ENCODE measurements at places on chromosomes 1 and 21. TPM values are rescaled to one million over a fixed set of nuclear protein-coding genes. Genes with fewer than 3 reads are reported as not detected.

- no peak for DNase-seq
Observed at GRCh38 chr21:37837381-37837780, 78.9 kb downstream of the KCNJ6 start.

DNA sequence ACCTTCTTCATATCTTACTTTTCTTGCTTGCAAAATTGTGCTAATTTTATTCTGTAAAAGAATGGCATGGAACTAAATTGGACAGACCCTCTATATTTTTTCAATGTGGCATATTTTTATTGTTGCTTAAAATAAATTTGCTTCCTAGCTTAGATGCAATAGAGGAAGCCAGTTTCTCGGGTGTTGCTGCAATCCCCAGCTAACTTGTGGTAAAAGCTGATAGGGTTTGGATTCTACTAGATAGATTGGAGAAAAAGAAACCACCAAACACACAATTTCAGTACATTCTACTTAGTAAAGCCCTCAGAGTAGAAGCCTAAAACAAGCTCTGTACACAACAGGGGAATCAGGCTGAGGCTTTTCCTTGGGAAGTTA is 49.5 kb upstream of the GCLM start:
- no peak for DNase-seq

GRCh38 chr21:41907496-41908258 is 28.5 kb upstream of the PRDM15 start:
- no peak for DNase-seq

- DNase-seq: no peak
Observed at GRCh38 chr1:113388621-113389358, 1.5 kb upstream of the MAGI3 start.

- no peak for DNase-seq
Observed at GRCh38 chr1:65279070-65279779, 30.1 kb upstream of the DNAJC6 start.

- DNase-seq: peak; percentile 42
Observed at GRCh38 chr1:5913876-5914275, 78.3 kb downstream of the NPHP4 start.

DNA sequence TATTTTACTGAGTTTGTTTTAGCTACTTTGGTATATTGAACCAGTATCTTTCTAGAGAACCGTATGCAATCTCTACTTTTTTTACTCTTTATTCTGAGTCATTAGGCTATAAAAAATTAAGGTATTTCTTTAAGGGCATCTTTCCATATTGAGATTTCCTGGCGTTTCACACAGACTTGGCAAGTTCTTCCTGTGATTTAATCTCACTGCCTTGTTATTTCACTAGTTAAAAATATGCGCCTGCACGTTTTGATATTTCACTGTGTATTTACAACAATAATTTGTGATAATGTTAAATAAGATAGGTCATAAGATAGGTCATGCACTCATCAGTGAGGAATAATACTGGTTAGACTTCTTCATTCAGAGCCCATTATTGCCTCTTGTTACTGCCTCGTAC is 16.2 kb upstream of the CR1L start:
- DNase-seq: no peak

DNA sequence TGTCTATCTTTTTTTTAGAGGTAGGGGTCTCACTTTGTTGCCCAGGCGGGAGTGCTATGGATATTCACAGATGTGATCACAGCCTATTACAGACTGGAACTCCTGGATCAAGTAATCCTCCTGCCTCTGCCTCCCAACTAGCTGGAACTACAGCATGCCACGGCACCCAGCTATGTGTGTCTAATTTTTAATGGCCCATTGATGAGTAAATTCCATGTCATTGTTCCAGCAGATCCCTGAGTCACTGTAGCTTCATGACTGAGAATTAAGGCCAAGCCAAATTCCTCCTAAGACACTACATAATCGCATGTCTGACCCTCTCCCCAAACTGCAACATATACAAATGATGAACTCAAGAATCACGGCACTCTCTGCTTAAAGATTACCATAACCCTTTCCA is 84.2 kb upstream of the RGS2 start:
- no peak for DNase-seq

- DNase-seq: no peak
Observed at GRCh38 chr21:38806942-38807284, 1.2 kb downstream of the ETS2 start.

GRCh38 chr1:42690477-42691156 is 8.4 kb downstream of the YBX1 start:
- no peak for DNase-seq

GRCh38 chr1:108865316-108865910 is 8.5 kb upstream of the AKNAD1 start:
- no peak for DNase-seq

- no peak for DNase-seq
Observed at GRCh38 chr1:7842517-7842916, 10.3 kb downstream of the UTS2 start.

GRCh38 chr1:241217516-241217915 is 139.5 kb downstream of the RGS7 start:
- no peak for DNase-seq

GRCh38 chr21:42651515-42652401 is 1.7 kb upstream of the PDE9A start:
- peak; percentile 76 for DNase-seq

DNA sequence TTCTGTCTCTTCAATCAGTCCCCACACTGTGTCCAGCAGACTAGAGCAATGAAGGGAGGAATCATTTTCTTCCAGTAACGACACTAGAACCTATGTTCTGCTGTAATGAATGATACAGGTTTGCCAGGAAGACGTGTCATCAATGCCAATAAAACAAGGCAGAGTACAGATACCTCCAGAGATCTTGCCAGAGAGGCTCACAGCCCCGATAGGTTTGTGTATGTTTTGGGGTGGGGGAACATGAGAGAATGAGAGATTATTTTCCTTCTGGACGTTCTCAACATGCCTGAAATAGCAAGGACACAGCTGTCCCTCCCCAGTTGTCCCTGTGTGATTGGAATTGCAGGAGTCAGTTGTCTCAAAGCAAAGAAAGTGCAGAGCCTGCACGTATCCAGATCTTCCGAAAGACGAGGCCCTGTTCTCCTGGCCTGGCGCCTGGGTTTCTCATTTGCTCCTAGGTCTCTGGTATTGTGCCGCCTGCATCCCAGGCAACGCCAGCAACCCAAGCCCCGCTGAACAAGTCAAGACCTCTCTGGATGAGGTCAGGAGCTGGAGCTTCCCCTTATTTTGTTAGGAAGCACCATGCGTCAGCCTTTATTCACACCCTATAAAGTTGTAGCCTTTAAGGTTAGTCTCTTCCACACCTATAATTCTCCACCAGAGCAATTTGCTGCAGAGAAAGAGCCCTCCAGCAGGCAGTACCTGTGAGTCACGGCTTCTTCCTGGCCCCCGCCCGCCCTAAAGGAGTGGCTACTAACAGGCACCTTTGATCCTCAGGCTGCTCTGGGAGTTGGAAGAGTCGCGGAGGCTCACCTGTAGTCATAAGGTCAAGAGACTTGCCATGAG is 130.5 kb downstream of the TOMM20 start:
- no peak for DNase-seq

DNA sequence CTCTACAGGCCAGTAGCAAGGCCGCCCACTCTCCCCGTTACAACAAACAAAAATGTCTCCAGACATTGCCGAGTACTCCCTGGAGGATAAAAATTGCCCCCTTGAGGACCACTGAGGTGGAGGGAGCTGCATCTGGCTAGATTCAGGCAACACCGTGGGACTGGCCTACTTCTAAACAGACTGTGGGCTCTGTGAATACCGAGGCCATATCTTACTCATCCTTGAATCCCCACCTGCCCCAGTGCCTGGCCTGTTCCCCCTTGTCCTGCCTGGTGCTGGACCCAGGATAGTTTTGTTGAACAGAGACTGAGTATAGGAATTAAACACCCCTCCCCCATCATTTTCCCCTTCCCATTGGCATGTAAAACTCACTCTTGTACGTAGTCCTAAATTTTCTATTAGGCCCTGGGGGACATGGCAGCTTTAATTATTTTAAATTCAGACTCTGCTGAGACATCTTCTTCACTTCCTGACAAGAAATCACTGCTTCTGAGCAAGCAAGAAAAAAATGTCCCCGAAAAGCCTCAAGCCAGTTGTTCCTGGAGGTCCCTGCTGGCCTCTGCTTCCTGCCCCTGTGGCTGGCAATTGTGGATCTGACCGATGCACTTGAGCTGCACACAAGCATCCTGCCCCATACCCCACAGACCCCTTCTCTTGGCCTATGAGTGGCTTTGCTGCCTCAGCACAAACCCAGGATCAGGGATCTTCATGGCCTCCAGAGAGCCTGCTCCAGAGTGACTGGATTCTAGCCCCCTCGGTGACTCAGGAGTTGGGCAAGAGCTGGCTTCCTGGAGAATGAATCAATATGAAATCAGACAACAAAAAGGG is 111.0 kb downstream of the ACTL8 start:
- DNase-seq: no peak

- DNase-seq: no peak
Observed at GRCh38 chr1:39593386-39593785, 16.8 kb upstream of the PABPC4 start.

GRCh38 chr21:26717146-26717739 is 128.0 kb downstream of the ADAMTS1 start:
- DNase-seq: no peak

The C1orf185 gene
- total RNA-seq: not detected

The SLC1A7 gene
- not detected for total RNA-seq

The MPZ gene
- total RNA-seq: 9.1 TPM

The KRTAP19-5 gene
- total RNA-seq: not detected

The SPRR2F gene
- not detected for total RNA-seq

The LRRC38 gene
- total RNA-seq: 0.28 TPM

Measured in spleen (tissue), 13 donors.